ENCODE measurements at places on chromosomes 3 and 15.

DNA sequence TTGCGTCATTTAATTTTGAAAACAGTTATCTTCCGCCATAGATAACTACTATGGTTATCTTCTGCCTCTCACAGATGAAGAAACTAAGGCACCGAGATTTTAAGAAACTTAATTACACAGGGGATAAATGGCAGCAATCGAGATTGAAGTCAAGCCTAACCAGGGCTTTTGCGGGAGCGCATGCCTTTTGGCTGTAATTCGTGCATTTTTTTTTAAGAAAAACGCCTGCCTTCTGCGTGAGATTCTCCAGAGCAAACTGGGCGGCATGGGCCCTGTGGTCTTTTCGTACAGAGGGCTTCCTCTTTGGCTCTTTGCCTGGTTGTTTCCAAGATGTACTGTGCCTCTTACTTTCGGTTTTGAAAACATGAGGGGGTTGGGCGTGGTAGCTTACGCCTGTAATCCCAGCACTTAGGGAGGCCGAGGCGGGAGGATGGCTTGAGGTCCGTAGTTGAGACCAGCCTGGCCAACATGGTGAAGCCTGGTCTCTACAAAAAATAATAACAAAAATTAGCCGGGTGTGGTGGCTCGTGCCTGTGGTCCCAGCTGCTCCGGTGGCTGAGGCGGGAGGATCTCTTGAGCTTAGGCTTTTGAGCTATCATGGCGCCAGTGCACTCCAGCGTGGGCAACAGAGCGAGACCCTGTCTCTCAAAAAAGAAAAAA is 1.2 kb downstream of the B2M start:
- DNase-seq, result peak; percentile 71

GRCh38 chr3:107969994-107970819 is 120.6 kb downstream of the CD47 start:
- DNase-seq, result no peak

- DNase-seq, result peak; percentile 32
Measured at GRCh38 chr15:25170781-25171110, 216.0 kb downstream of the SNRPN start.

- DNase-seq, result no peak
Measured at GRCh38 chr3:78026318-78026828, 986.5 kb downstream of the ROBO2 start.

DNA sequence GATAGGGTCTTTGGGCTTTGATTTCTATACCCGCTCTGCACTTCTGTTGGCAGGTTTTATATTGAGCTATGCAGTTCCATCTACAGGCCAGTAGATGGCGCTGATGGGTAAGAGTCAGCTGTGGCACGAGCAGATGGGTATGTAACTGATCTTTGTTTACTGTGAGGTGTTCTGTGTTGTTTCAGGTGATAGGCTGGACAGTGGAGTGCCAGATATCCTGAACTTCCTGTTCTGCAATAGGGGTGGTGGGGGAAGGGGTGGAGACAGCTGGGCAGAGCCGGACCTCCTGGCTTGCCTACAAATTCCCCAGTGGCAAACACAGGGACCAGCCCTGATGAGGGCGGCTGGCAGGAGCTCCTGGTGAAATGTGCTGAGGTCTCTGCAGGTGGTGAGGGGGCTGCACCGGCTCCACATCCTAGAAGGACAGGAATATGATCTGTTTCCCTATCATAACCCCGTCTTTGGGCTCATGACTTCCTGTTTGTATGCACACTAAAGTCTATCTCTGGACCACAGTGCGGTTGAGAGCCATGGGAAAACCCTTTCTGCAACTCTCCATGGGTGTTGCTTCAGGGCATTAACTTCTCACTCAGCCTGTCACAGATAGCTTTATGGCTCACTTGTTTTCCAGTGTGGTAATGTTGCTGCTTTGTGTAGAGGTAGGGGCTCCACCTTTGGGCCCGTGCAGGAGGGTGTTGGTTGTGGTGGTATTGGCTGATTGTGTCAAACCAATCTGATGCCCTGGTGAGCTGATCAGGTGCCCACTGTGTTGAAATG is 13.4 kb upstream of the FAM98B start:
- no peak for DNase-seq

DNA sequence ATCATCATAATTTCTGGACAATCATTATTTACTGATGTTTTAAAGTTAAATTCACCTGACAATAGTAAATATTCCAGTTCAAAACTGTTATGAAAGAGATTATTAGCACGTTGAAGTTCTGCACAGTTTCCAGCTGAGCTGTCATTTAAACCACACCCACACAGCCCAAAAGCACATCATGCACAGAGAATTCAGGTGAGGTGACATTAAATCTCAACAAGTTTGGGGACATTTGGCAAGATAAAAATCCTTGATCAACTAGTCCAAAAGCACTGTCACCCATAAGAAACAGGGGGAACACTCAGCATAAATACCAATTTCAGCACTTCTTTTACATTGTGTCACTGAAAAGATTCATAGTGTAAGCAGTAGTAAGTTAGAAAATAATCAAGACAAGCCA is 6.9 kb downstream of the NCEH1 start:
- no peak for DNase-seq

DNA sequence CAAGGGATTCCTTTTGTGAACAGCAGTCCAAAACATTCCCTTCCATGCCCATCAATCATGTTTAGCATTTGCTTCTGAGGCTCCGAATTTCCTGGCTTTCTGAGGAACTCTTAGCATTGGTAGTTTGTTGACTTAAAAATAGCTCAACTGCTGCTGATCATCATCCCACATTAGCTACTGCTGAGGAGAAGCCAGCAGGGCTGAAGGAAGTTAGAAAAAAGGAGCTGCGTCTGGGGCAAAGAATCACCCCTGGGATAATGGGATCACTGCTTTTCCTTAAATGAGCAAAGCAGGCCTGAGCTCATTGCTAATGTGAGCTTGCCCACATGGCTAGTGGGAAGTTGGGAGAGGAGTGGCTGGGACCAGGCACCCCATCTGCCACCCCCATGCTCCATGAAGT is 39.8 kb downstream of the CYP19A1 start:
- DNase-seq, result no peak

DNA sequence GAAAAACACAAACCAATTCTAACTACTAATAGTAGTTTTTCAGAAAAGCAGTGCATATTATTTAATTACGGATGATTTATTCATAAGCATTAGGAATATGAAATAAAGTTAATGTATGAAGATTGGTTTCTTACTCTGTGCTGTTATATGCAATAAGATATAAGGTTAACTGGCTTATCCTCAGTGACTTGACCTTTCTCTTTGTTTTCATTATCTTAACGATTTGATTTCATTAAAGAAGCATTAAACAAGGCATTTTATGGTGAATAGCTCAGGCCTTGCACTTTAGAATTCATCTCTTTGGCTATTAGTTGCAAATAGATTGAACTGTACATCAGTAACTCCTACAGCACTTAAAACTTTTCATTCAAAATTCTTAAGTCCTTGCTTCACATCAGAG is 28.9 kb downstream of the RAP2B start:
- DNase-seq, result no peak

GRCh38 chr3:120742849-120743365 is 363 bp downstream of the GTF2E1 start:
- peak; percentile 77 for DNase-seq

GRCh38 chr3:116059421-116060096 is 385.7 kb downstream of the LSAMP start:
- DNase-seq, result no peak

GRCh38 chr3:59386165-59386564 is 336.3 kb upstream of the CFAP20DC start:
- DNase-seq, result no peak

- no peak for DNase-seq
Measured at GRCh38 chr3:27521872-27522265, 37.7 kb upstream of the SLC4A7 start.

DNA sequence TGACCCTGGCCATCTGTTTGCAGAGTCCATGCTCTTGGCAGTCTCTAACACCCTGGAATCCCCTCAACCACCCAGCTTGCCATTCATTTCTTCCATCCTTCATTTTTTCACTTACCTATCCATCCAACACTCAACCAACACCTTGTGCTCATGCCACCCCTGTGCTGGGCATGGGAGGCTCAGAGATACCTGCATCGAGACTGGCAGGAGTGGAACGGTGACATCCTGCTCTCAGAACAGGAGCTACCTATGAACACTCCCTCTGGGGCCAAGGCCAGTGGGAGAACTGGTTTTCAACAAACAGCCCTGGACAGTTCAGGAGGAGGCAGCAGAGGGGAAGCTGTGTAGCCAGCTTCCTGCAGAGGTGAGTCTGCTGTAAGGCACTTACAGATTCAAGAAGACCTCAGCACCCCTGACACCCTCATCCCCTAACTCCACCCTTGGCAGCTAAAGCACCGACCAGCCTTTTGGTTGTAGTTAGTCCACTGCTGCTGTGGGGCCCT is 19.5 kb upstream of the ATP2B2 start:
- peak; percentile 7 for DNase-seq

GRCh38 chr15:90294601-90295269 is 29.3 kb downstream of the NGRN start:
- DNase-seq, result no peak

- DNase-seq, result no peak
Measured at GRCh38 chr3:147937891-147938290, 528.7 kb downstream of the ZIC1 start.

DNA sequence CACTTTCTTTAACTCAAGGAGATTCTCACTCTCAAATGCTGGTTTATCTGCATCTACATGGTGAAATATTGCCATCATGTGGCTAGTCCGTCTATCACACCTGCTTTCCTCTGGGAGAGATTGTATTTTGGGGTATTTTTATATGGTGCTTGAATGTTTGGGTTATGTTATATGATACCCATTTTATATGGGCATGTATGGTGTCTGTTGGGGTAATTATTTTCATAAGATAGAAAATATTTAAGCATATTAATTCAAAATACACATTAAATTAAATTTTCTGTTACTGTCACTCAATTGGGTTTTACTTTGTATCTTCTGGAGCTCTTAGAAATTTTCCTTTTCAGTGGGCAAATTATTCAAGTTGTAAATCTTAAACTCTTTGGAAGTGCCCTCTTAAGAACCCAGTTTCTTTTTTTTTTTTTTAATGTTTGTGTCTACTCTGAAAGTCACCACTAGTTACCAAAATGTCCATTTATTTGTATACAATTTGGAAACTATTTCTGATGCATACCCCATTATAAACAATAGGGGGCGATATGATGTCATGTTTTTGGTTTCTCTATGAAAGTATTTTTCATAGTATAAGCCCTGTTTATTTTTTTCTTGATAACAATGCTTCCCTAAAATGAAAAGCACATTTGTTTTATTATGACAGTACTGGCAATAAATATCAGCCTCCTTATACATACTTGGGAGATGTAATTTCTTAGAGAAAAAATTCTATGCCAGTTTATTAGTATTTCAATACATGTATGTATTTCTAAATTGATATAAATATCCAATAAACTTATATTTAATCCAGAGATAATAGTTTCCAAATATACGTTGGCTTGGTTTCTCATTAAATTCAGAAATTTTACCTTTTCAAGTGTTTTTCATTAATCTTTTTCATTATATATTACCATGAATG is 36.1 kb upstream of the PLSCR5 start:
- DNase-seq, result no peak

- DNase-seq, result no peak
Measured at GRCh38 chr15:67613708-67614107, 71.2 kb downstream of the MAP2K5 start.

GRCh38 chr3:169835533-169835932 is 22.8 kb upstream of the LRRC34 start:
- DNase-seq, result no peak

DNA sequence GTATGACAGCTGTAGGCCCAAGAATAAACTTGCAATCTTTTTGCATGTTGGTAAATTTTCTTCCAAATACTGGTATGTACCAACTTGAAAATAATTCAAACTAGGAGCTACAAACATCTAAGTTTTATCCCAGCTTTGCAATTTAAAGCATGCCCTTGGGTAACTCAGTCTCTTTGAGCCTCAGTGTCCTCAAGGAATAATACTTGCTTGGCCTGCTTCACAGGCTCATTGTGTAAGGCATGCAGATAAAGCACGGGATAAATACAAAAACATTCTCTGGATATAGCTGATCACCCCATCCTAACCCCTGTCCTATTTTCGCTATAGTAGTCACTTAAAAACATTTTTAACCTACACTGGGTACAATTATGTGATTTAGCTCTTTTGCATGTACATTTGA is 9.6 kb upstream of the TMEM44 start:
- DNase-seq, result no peak

DNA sequence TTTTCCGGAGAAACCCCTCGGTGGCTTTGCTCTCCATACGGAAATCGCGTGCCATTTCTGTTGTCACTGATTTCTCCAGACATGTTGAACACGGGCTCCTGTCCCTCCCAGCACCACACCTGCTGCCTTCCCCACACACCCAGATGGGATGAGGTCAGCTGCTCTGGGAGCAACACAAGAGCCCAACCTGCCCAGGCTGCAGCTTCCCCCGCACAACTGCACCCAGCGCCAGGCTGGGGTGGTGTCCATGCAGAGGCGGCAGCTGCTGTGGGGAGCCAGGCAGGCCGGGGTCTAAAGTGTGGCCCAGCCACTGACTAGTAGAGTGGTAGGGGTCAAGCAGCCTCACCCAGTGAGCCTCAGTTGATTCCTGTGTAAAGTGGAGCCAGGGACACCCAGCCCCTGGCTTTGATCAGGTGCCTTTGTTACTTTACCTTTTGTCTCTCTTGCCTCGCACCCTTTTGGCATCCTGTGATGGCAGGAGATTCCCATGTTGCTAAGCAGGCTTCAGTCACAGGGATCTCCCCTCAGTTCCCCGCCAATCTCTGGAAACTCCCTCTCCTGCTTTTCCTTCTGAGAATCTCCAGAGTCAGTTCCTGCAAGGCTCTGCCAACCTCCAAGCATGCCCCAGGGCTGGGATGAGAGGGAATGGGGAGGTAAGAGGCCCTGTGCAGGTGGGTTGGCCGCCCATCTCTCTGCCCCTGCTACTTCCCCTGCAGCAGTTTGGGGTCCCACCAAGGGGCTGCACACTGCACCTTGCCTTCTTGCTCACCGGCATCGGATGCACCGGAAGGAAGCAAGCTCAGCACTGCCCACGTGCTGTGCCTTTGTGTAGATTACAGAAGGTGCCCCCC is 91.8 kb upstream of the ALDH1A3 start:
- no peak for DNase-seq

- no peak for DNase-seq
Measured at GRCh38 chr15:91694131-91694830, 159.2 kb upstream of the SLCO3A1 start.

GRCh38 chr15:47296881-47297280 is 420.4 kb upstream of the SEMA6D start:
- no peak for DNase-seq

GRCh38 chr15:67415181-67415580 is 105.8 kb upstream of the C15orf61 start:
- no peak for DNase-seq

- no peak for DNase-seq
Measured at GRCh38 chr3:67646586-67647234, 7.7 kb downstream of the SUCLG2 start.

GRCh38 chr15:90376789-90377188 is 11.3 kb upstream of the IQGAP1 start:
- DNase-seq, result no peak

DNA sequence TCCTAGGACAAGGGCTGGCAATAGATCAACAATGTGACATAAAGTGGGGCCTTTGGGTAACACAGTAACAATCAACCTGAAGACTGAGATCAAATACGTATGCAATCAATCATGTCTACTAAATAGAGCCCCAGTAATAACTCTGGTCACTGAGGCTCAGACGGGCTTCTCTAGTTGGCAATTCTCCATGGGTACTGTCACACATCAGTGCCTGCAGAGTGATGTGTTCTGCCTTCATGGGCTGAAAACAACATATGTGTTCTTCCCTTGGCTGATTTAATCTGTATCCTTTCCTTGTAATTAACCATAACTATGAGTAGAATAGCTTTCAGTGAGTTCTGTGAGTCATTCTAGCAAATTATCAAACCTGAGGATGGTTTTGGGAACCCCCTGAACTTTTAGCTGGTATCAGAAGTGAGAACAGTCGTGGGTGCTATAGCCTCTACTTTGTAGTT is 113.6 kb downstream of the TMCO5A start:
- no peak for DNase-seq
